ENCODE measurements at places on chromosomes 6 and 20.
A peak's percentile ranks its signal among the peaks of the same experiment; 100 is the strongest.

DNA sequence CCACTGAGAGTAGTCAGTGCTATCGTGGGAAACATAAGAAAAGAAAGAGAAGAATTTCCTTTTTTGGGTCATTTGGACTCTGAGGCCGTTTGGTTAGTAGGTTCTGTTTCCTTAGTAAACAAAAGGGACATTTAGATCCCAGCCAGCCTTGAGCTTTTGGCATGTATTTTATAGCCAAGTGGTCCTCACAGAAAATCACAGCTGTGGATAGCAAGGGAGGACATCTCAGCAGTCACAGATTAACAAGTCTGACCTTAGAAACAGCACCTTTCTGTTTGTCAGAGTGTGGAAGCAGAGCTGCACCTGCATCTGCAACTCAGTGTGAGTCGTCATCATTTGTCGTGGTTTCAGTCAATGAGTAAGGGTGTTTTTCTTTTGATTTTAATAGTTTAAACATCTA lies 40.5 kb downstream of the FAM120B start:
- no peak for DNase-seq

GRCh38 chr20:46268131-46268614 lies 40.1 kb downstream of the CDH22 start:
- DNase-seq = no peak

DNA sequence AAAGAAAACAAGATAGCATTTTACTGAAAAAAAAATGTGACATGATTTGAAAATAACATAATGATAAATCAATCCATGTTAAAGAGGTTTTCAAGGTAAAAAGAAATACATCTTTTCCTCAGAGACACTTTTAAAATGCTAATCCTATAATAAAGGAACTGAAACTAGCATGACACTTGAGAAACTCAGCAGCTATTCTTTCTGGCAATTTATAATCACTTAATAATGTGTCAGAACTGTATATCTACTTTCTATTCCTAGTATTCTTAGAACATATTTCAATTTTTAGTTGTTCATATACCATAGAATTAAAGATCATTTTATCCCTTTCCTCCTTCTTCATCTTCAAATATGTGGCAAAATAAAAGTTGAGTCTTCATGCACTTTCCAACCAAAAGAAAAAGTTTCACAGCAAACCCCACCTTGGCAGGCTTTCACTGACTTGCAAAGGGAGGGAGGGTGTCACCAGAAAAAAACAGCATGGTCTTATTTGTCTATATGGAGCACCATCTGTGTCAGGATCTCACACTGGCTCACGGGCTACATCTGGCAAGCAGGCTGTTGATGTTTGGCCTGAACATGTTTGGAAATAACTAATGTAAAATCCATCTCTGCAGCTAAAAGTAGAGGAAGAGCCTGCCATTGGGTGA lies 48.5 kb downstream of the FHL5 start:
- DNase-seq = no peak

- no peak for DNase-seq
Observed at GRCh38 chr6:133606852-133607251, 282.1 kb upstream of the TCF21 start.

DNA sequence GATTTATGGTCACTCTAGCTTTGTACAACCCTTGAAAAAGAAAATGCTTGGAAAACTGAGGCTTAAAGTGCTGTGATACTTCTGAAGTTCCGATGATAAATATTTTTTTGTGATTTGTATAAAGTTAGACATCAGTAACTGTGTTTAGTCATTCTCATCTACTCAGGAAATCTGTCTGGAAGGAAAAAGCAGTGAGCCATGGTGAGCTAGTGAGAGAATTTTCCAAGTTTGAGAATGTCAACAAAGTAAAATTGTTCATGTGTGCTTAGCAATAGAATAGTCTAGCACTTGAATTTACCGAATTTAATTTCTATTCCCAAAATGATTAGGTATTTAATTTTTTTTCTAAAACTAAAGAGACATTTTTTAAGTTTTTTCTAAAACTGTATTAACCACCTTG lies 41.3 kb upstream of the PLCB4 start:
- no peak for DNase-seq

DNA sequence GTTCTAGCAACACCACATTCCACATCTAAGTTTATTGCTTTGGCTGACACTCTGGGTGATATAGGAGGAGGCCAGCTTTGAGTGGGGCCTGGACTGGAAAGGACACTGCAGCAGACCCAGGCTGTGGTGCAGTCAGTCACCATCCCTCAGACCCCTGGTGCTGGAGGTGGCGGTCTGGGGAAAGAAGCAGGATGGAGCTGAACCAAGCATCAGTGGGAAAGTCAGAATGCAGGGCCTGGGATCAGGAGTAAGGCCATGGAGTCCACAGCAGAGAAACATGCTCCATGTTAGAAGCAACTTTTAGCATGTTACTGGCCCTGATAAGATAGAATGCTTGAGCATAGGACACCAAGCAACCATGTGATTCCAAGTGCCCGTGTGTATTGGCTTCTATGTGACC lies 5.9 kb downstream of the HLA-A start:
- no peak for DNase-seq

GRCh38 chr6:17392978-17393891 lies at the start of gene CAP2:
CAP2 (plus strand) TSS chr6:17393595; CDS start chr6:17421556, 27,961 bp downstream.
- DNase-seq = peak; percentile 39

DNA sequence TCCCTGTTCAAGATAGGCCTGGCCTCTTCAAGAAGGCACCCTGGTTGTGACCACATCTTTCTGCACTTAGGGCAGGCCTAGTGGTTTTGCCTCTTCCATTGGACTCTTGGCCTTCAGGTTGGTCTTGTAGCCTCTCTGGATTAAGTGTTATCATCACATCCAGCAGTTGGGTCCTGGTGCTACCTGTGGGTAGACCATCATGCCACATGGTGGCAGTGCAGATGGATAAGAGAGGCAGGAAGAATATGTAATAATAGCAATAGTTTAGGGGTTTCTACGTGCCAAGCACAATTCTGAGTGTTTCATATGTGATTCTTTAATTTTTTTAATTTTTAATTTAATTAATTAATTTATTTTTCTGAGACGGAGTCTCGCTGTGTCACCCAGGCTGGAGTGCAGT lies 28.5 kb upstream of the SNRPB2 start:
- no peak for DNase-seq

- no peak for DNase-seq
Observed at GRCh38 chr6:155771822-155772221, 316.2 kb upstream of the NOX3 start.

DNA sequence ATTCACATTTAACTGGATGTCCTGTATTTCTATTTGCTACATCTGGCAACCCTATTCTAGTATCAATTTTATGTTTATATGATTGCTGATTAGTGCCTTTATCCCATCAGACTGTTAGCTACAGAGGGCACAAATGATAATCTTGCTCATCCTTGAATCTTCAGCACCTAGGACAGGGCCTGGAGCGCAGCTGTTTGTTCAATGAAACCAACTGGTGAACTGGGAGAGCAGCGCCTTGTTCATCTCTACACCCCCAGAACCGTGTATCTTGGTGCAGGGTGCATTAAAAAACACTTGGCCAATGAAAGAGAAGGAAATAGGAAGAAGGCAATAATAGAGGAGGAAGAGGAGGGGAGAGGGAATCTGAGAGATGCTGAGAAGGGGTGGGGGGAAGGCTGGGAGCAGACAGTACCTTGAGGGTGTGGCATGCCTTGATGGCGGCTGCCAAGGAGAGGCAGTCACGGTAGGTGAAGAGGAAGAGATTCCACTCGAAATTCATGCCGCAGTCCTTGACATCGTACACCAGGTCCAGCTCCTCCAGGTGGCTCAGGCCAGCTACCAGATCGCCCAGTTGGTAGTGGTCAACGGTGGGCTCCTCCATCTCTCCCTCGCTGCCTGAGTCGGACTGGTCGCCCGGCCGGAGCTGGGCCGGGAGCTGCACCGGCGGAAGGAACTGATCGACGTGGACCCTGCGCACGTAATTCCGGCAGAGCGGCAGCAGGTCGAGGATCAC lies 15.5 kb downstream of the TMEM151B start:
- peak; percentile 30 for DNase-seq

DNA sequence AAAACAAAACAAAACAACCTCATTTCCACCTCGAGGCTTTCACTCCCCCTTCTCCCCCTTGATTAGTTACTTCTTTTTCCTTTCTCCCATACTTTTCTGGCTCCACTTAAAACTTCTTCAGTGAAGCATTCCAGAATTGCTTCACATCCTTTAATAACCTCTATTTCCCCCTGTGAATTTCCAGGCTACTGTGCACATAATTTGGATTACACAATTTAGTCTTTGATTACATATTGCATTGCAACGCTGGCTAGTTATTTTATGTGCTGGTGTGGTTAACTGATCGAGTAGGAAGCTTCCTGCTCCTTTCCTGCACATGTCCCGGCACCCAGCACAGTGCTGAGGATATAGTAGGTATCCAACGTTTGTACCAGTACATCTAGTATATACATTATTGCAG lies 28.1 kb upstream of the EEF1E1 start:
- peak; percentile 9 for DNase-seq

DNA sequence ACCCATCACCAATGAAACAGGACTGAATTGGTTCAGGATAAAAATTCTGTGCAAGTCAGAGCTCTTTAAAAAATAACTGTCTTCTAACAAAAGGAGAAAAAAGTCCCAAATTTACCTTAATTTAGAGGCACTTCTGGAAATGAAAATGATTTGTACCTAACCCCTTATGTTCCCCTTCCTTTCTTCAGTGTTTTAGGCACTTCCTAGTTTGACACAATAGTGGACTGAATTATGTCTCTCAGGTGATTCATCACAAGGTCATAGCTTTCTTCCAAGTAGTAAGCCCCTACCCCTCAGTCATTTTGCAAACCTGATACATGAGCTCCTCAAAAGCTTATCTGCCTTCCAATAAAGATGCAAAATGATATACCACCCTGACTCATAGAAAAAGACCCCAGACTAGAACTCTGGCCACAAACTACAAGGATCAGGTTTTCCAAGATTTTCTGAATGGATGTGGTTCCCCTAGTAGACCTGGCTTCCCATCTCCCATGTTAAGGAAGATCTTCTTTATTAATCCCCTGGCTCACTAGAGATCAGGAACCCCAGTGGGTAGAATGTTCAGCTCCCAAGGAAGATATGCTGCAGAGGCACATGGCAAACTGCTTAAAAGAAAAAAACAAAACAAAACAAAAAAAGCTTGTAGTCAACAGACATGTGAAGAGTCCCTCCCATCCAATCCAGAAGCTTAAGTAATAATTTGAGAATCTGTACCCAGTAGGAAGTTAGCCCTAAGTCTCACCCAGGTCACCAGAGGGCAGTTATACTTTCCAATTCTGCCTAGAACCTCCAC lies 3.6 kb downstream of the PPP1R10 start:
- peak; percentile 71 for DNase-seq

DNA sequence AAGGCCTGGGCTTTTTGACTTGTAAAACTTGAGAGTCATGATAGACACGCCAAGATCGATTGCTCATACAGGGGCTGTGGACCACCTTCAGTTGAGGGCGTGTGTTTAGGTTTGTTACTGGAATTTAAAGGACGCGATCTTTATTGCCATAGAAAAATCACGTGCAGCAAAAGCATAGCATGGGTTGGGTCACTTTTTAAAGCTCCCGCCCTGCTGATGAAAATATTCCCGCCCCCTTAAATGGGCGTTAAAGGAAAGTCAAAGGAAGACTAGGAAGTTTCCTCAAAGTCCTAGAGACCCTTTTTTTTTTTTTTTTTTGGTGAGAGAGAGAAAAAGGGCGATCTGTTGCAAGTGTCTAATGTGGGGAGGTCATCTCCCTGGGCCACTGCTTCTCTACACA lies 23.1 kb downstream of the TFAP2A start:
- DNase-seq = no peak

DNA sequence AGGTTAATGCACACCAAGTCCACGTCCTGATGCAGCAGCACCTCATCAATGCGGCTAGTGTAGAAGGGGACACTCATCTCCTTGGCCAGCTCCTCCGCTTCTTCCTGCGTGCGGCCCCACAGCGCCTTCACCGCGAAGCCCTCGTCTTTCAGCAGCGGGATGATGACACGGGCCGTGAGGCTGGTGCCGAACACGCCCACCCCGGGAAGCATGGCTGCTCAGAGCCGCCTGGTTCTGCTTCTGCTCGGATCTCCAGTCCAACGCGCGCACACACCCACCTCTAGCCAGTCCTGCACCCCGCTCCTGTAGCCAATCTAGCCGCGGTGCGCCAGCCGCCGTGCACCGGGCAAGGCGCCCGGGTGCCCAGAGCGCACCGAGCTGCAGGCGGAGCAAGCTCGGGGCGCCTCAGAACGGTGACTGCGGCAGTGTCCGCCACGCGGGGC lies 700 bp downstream of the GFOD1 start:
- DNase-seq = peak; percentile 55

DNA sequence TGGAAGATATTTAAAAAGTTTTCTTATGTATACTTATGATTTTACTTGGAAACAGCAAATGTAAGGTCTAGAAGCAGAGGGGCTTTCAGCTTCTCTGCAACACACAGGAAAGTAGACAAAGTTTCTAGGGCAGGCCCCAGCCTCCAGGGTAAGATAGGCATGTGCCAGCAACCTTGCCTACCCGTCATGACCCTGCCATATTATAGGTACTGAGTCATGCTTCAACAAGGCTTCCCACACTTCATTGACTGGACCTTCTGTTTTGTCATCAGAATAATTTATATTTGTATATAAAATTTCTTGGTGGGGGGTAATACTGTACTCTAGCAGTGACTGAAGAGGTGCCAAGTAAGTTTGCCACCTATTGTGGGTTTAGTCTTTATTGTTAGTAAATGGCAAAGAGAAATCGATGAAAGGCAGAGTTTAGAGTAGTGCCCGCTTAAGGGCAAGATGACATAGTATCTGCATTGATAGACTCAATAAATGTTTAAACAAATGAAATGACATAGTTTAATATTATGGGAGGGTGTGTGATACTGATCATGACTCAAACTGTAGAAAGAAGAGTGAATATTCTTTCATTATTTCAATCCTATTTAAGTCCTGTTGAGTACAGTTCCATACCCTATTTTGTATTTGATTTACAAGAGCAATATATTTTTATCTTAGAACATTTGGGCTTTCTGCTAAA lies 95.6 kb downstream of the JARID2 start:
- DNase-seq = peak; percentile 41

GRCh38 chr6:106519460-106520394 lies 109.6 kb downstream of the RTN4IP1 start:
- peak; percentile 91 for DNase-seq

- no peak for DNase-seq
Observed at GRCh38 chr20:53494753-53495152, 98.9 kb downstream of the ZNF217 start.

GRCh38 chr6:138692978-138693909 lies 80.3 kb upstream of the CCDC28A start:
- peak; percentile 80 for DNase-seq

DNA sequence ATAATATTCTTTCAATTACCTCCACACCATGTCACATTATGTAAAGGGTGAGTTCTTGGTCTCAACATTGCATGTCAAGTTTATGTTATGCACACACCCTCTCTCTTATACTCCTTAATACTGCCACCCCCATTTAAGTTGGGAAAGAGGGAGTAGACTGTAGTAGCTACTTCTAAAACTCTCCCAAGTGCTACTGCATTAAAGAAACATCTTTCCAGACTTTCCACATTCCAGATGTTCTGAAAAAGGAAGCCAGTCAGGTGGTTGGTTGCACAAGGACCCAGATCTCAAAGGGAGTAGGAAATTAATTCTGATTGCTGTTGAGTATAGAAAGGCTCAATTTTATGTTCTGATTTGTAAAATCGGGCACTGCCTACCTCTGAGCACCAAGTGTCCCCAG lies 419.5 kb downstream of the CD83 start:
- no peak for DNase-seq
